Kidney epithelial cell (primary cell): ENCODE measurements at places on chromosomes 6 and 20. TPM values are rescaled to one million over a fixed set of nuclear protein-coding genes. Genes with fewer than 3 reads are reported as not detected.

ADTRP gene
- total RNA-seq, result 1.5 and 4.6 TPM in 2 replicates

PRRT1 gene
- 0.27 TPM in 1 of 2 replicates, not detected in the other for total RNA-seq

NFATC2 gene
- 2.9 and 3.2 TPM in 2 replicates for total RNA-seq

SLC22A2 gene
- total RNA-seq, result 0.04 TPM in 1 of 2 replicates, not detected in the other

RAET1G gene
- total RNA-seq, result not detected in 2 replicates
